Subcutaneous adipose tissue (tissue), 4 donors: ENCODE measurements at places on chromosomes 13 and 19. TPM values are rescaled to one million over a fixed set of nuclear protein-coding genes. Genes with fewer than 3 reads are reported as not detected.

Gene CGB2
- total RNA-seq: not detected

Gene OR4F17
- not detected for total RNA-seq

Gene DIAPH3
- 1.5 TPM for total RNA-seq

Gene ZNF132
- total RNA-seq: 6.6 TPM

Gene SLC44A2
- 54.1 TPM for total RNA-seq

Gene KIR2DL3
- not detected for total RNA-seq

Gene DAND5
- not detected for total RNA-seq
